ENCODE measurements at places on chromosomes 16 and 17. TPM values are rescaled to one million over a fixed set of nuclear protein-coding genes. Genes with fewer than 3 reads are reported as not detected.

PSMD11 gene
- 71.2 TPM for polyA plus RNA-seq

NPIPB6 gene
- polyA plus RNA-seq = 1.1 TPM

KRTAP4-9 gene
- polyA plus RNA-seq = not detected

KCNJ2 gene
- polyA plus RNA-seq = 4.8 TPM

SMIM22 gene
- not detected for polyA plus RNA-seq

GAN gene
- 2.9 TPM for polyA plus RNA-seq

RNF222 gene
- 0.13 TPM for polyA plus RNA-seq

MT1G gene
- 26.0 TPM for polyA plus RNA-seq

OR1F1 gene
- polyA plus RNA-seq = not detected

NPIPB9 gene
- 1.9 TPM for polyA plus RNA-seq

B4GALNT2 gene
- polyA plus RNA-seq = 0.16 TPM

MYL4 gene
- 1,576 TPM for polyA plus RNA-seq

LGALS9B gene
- not detected for polyA plus RNA-seq

SLC5A11 gene
- not detected for polyA plus RNA-seq

HOXB8 gene
- 1.6 TPM for polyA plus RNA-seq

ERI2 gene
- 28.7 TPM for polyA plus RNA-seq

OTOA gene
- polyA plus RNA-seq = 0.36 TPM

GGT6 gene
- polyA plus RNA-seq = not detected

PDILT gene
- not detected for polyA plus RNA-seq

CES1 gene
- 0.75 TPM for polyA plus RNA-seq

PRR35 gene
- polyA plus RNA-seq = 0.24 TPM
